HS-27A (cell line): ENCODE measurements at places on chromosomes 3 and 15.

- DNase-seq = no peak
Observed at GRCh38 chr3:111284503-111285183, 213.0 kb downstream of the NECTIN3 start.

GRCh38 chr3:138434276-138434874 lies at the start of gene ESYT3:
Gene ESYT3 (plus strand): TSS chr3:138434616. CDS start chr3:138434799, 183 bp downstream.
- no peak for DNase-seq

DNA sequence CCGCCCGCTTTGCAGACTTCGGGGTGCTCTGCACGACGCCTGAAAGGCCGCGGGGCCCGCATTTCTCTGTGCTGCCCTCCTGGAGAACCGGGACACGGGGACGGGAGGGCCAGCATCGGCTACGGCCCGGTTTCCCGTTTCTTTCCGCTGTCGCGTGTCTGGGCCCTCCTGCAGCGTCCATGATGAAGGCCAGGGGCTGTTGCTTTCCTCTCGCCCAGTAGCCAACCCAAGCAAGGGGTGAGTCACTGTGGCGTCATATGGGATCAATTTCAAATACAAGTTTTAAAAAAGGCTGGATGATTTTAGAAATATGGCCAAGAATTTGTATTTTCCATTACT lies 435 bp downstream of the SLC35G2 start:
- peak; percentile 68 for DNase-seq

GRCh38 chr3:48996640-48997039 lies 6.6 kb downstream of the P4HTM start:
- no peak for DNase-seq

- DNase-seq = no peak
Observed at GRCh38 chr3:65867463-65868210, 171.1 kb downstream of the MAGI1 start.

- DNase-seq = no peak
Observed at GRCh38 chr3:133130168-133130567, 92.0 kb downstream of the TMEM108 start.

GRCh38 chr3:184380185-184380626 lies 352 bp downstream of the CHRD start:
- DNase-seq = no peak
